Activated B cell treated with CpG ODN at 0.5 μM for 24 hours (primary cell): ENCODE measurements at places on chromosomes 2 and 18. TPM values are rescaled to one million over a fixed set of nuclear protein-coding genes. Genes with fewer than 3 reads are reported as not detected.

The TMEFF2 gene
- total RNA-seq: not detected in 2 replicates

The VSNL1 gene
- total RNA-seq: not detected in 2 replicates

The ABCG5 gene
- not detected in 2 replicates for total RNA-seq

DNA sequence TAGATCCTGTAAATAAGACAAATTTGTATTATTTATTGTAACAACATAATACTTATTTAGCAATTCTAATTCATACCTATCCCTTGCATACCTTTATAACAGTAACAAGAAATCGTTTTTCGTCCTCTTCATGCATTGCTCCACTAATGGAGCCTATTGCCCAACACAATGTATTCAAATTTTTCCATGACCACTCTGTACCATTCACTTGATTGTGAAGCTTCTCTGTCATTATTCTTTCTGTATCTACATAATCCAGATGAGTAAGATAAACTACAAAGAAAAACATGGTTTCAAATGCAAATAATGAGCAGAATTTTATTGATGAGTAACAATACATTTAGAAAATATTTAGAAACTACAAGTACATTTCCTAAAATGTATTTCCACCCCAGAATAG lies 21.6 kb upstream of the USP34 start:
- no peak for DNase-seq

DNA sequence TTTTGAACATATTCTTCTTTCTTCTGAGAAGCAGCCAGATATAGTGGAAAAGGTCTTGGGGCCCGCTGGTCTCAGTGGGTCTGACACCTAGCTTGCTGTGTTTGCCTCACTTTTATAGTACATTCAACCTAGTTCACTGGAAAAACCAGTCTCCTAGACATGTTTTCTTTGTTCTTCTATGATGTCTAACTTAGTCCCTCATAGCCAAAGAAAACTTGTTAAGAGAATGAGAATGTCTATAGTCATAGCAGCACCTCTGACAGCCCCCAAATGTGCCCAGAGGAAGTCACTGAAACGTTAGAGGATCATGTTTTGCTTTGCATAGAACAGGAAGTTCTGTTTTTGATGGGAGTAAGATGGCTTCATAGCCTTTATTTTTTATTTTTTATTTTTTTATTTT lies 40.3 kb downstream of the TNFRSF11A start:
- no peak for DNase-seq

GRCh38 chr18:48666613-48667012 lies 127.8 kb downstream of the CTIF start:
- no peak for DNase-seq

- no peak for DNase-seq
Measured at GRCh38 chr2:179021258-179021657, 28.7 kb downstream of the CCDC141 start.
